Pericardium fibroblast (primary cell): ENCODE measurements at places on chromosomes 6 and 20. TPM values are rescaled to one million over a fixed set of nuclear protein-coding genes. Genes with fewer than 3 reads are reported as not detected.

Gene CABLES2
- 3.0 and 4.6 TPM in 2 replicates for total RNA-seq

Gene ZNF165
- total RNA-seq = under 0.01 TPM in 1 of 2 replicates, not detected in the other

Gene LMBRD1
- total RNA-seq = 24.4 and 25.9 TPM in 2 replicates

Gene AURKA
- 3.2 and 3.8 TPM in 2 replicates for total RNA-seq

Gene DEFB132
- not detected in 2 replicates for total RNA-seq

Gene SGK2
- total RNA-seq = not detected in 2 replicates

Gene PPP1R16B
- under 0.01 and 0.60 TPM in 2 replicates for total RNA-seq

Gene BMP2
- total RNA-seq = 0.35 and 1.2 TPM in 2 replicates

Gene TFEB
- total RNA-seq = 2.6 and 4.2 TPM in 2 replicates
